Activated CD8-positive, alpha-beta memory T cell treated with anti-CD3 and anti-CD28 coated beads for 24 hours (primary cell): ENCODE measurements at places on chromosomes 5 and 9.
A peak's percentile ranks its signal among the peaks of the same experiment; 100 is the strongest.

- DNase-seq, result no peak
Measured at GRCh38 chr5:28748446-28748845, 1710.1 kb upstream of the CDH9 start.

DNA sequence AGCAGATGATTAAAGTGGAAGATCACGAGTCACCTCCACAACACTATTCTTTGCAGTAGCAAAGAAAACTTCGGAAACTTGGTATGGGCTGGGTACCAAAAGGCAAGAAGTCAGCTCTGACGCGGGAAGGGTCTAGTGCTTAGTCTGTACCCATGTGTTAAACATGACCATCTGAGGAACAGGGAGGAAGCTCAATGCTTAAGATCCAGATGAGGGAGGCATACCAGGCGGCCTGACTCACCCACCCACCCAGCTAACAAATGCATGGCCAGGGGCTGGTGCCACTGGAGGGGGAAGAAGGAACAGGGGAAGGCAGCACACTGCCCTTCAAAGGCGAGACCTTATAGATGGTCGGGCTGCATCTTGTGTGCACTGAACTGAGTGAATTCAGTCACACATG is 41.8 kb downstream of the CAMSAP1 start:
- DNase-seq, result no peak

- DNase-seq, result no peak
Measured at GRCh38 chr5:74187757-74188156, 452.8 kb downstream of the ENC1 start.

DNA sequence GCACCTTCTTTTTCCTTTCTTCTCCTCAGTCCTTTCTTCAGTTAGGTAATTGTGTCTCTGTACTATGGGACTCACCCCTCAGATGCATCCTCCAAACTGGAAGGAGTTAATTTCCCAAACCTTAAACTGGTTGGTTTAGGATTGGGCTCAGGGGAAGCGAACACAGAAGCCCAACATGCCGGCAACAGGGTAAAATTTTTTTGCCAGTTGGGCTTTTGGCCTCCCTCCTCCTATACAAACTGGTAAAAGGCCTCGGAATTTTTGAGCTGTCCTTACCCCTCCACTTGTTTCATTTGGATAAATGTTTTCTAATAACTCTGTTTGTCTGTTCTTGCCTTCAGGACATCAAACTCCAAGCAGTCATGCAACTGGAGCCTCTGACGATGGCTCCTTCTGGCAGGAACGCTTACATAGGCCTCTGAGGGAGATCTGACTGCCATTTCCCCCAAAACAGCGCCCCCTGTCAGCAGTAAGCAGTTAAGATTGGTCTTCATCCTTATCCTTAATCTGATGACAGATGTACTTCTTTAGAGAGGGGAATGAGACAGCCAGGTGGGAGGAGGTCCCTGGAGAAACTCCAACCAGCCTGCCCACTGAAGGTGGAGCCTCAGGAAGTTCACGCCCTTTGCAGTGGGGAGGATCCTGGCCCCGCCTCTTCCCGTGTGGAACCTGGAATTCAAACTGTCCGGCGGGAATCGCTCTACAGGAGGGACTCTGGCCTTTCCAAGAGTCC is 57.8 kb upstream of the SPINK5 start:
- DNase-seq, result no peak

GRCh38 chr9:29213417-29214153 is 1640.3 kb upstream of the C9orf72 start:
- DNase-seq, result no peak

DNA sequence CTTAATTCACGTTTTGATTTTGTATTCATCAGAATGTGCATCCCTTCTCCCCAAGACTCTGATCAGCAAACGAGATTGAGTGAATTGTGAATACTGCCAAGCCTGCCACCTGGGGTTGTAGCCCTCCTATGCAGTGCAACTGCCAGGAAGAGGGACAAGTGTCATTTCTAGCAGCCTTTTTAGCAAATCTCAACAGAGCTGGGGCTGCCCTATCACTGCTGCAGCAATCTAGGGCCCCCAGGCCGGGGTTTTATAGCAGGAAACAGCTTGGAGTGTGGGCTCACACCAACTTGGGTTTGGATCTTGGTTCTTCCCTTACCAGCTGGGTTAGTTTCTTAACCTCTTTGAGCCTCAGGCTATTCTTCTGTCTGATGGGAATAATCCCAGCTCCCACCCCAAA is 4.0 kb downstream of the CSF1R start:
- peak; percentile 47 for DNase-seq

DNA sequence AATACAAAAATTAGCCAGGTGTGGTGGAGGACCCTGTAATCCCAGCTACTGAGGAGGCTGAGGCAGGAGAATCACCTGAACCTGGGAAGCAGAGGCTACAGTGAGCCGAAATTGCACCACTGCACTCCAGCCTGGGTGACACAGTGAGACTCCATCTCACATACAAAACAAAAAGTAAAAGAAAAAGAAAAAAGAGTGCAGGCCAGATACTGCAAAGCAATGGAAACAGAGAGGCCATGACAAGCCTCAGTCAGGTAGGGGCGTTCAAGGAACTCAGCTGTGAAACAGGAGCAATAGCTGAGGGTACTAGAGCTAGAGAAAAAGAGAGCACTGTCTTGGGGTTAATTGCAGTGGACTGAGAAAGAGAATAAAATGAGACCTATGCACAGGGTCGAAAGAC is 56.2 kb downstream of the TIMD4 start:
- no peak for DNase-seq

GRCh38 chr5:4023753-4024335 is 428.2 kb downstream of the IRX1 start:
- DNase-seq, result no peak

- no peak for DNase-seq
Measured at GRCh38 chr5:122351416-122352157, 39.5 kb downstream of the SNCAIP start.
